ENCODE measurements at places on chromosomes 2 and 18.

DNA sequence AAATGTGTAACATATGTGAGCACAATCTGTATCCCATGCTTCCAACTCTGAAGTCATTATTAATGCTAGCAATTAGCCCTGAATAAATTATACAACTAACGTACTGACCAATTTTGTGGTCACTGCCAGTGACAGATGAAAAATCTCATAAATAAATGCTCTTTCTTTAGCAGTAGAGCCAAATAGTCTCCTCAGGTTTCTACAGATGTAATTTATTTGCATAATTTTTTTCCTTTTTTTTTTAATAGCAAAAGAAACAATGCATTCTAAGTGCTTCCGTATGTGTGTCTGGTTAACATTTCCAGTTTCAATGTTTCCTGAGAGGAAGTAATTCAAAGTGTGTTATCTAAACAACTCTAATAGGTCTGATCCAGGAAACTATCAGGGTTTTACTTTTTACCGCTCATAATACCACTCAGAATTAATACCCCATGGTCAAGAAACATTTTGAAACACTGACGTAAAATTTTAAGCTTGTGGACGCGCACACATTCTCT is 108.4 kb downstream of the MEP1B start:
- DNase-seq: no peak

- peak; percentile 7 for DNase-seq
These were observed 1.1 kb upstream of the MAT2A start for GRCh38 chr2:85537600-85538506.

- DNase-seq: peak; percentile 52
These were observed at the start of gene GPC1 for GRCh38 chr2:240435457-240435947. TSS of gene GPC1 (plus strand) at chr2:240435663. CDS start at chr2:240435919, 256 bp downstream.

- DNase-seq: no peak
These were observed 9.0 kb upstream of the TMEM214 start for GRCh38 chr2:27023740-27024139.

- no peak for DNase-seq
These were observed 67.8 kb downstream of the TTC32 start for GRCh38 chr2:19833978-19834377.

DNA sequence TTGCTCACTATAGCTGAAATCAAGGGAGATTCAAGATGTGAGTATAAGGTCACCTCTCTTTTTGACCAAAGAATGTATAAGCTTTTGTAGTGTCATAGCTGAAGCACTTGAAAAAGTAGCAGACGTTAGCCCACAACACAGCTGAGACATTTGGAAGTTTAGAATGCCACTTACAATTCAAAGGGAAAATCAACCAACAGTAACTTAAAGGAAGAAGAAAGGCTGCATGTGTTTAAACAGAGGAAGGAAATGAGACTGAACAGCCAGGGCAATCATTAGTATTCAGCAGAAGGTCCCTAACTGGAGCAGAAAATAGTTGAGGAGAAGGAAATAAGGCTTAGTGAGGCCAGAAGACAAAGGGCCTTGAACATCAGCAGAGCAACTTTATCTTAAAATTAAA is 23.5 kb upstream of the SCG2 start:
- no peak for DNase-seq

DNA sequence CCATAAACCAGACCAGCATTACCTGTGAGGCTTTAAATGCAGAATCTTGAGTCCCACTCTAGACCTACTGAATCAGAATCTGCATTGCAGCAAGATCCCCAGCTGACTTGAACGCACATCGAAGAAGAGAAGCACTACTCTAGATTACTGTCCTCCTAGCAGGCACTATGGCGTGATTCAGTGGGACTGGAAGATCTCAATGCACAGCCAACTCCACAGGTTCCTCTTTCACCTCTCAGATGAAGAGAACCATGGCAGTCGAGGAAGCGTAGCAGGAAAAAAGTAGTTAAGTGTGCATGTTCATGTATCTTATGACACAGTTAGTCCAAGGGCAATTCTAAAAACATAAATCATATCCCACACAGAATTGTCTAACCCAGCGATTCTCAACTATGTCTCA is 97.4 kb downstream of the STK39 start:
- no peak for DNase-seq

GRCh38 chr2:7427293-7428060 is 510.3 kb downstream of the RNF144A start:
- peak; percentile 4 for DNase-seq

DNA sequence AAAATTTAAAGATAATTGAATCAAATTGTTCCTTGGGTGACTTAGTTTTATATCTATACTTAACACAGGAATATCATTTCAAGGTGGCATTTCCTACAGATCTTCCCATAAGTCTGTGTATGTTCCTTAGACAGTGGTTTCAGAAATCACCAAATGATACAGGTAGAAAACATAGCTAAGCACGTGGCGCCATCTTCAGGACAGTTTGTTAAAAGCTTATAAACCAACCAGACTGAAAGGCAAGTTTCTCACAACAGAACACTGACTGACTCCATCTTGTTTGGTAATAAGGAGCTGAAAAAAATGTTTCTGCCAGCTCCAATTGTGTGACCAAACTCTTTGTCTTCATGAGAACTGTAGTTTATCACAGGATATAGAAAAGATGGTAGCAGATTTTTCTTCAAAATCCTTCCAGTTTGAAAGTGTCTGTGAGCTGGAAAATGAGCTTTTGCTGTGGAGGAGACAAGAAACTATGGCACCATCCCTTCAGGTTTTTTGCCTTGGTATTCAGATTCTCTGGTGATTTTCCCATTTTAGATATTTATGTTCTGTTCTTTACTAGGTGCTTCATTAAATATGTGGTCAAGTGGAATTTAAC is 34.8 kb upstream of the NEUROD1 start:
- peak; percentile 56 for DNase-seq

GRCh38 chr2:88247531-88247930 is 77.4 kb downstream of the THNSL2 start:
- DNase-seq: no peak

- no peak for DNase-seq
These were observed 66.9 kb upstream of the ZNG1B start for GRCh38 chr2:113370478-113371091.

DNA sequence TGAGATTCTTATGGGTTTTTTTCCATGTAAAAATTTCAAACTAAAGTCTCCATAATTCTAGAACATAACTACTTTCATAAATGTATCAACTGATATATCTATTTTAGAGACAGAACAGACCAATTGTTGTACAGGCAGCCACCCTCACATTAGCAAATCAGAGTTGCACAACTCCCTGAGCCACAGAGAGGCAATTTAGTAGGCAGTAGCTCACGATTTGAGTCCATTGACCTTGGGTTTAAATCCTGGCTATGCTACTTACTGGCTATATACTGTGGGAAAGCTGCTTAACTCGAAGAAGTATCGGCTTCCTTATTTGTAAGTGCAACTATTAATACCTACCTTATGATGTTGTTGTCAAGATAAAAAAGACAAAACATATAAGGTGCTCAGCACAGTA is 16.2 kb downstream of the MTIF2 start:
- DNase-seq: no peak

- DNase-seq: no peak
These were observed 25.7 kb upstream of the COX7A2L start for GRCh38 chr2:42386682-42387081.

DNA sequence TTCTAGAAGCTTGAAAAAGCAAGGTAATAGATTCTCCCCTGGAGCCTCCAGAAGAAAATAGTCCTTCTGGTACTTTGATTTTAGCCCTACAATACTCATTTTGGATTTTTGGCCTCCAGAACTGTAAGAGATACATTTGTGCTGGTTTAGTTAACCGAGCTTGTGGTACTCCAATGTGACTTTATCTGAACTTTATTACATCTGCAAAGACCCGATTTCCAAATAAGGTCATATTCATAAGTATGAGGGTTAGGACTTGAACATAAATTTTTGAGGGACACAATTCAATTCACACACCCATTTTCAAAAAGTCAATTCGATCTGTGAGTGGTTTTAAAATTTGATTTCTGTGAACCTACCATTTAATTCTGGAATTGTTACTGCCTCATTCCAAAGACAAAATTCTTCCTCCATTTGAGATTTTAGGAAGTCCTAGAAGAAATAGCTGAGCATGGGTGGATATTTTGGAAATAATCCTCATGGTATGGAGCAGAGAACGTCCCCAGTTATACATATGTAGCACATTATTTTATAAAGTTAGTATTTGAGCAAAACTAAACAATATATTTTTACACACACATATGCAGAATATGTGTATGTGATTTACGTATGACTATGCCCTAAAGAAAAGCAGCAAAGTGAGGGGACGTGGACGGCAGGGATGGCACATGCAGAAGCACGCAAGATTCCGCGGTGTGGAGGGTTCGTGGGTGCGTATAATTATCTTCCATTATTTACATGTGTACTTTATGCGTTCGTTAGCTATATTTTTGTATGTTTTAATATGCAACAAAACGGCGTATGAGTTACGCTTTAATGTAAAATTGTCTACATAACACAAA is 905 bp upstream of the NUP35 start:
- no peak for DNase-seq

DNA sequence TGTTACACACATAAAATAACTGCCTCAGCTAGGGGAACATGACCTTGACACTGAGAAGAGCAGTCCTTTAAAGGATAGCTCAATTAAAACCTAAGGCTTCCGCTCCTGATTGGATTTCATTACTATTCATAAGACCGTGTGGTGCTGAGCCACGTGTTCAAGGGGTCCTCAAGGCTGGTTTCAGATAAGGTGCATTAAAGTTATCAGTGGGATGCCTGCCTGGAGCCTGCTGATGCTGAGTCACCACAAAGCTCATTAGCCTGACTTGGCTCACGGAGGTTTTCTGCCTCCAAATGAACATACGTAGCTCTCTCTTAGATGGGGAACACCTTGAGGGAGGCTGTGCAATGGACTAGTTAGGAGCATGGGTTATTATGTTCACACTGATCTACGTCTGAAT is 518.9 kb downstream of the TDRD15 start:
- no peak for DNase-seq

GRCh38 chr2:33166287-33166881 is 219.6 kb downstream of the LTBP1 start:
- no peak for DNase-seq

DNA sequence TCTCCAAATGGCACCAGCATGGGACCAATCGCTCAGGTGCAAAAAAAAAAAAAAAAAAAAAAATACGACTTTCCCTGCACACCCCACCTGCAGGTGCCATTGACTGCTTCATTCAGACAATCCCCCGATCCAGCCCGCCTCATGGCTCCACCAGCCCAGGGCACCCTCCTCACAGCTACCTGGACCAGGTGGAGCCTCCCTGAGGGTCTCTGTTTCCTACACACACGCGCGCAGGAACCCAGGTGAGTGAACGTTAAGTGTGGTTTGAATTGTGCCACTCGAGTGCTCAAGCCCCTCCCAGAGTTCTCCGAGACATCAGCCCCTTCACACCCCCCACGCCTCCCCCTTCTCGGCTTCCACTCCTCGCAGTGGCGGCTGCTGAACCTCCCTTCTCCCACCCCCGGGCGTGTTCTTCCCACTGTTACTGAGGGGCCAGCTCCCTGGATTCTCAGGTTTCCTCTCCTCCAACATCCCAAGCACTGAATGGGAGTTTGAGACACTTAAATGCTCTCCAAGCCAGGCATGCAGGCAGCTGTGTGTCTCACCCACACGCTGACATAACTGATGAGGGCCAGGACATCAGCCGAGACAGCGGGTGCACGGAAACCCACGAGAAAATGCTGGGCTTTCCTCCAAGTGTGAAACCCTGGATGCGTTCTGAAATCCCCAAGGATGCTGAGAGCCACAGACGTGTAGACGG is 88.8 kb upstream of the SNTG2 start:
- no peak for DNase-seq

DNA sequence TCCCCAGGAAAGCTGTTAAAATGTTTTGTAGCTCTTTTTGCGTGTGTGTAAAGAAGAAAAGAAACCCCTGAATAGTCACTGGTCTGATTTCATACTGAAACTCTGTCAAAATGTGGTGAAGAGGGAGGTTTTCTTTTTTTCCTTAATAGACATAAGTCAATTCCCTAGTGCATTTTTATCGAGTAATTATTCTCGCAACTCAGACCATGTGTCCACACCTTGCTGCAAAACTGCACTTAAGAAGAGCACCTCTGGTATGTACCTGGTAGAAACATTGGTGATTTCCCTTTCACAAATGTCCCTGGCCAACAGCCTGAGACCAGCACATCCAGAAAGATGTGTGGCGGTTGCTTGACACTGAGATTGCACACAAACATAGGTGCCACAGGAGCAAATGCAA is 159.9 kb downstream of the ZNF521 start:
- DNase-seq: no peak

DNA sequence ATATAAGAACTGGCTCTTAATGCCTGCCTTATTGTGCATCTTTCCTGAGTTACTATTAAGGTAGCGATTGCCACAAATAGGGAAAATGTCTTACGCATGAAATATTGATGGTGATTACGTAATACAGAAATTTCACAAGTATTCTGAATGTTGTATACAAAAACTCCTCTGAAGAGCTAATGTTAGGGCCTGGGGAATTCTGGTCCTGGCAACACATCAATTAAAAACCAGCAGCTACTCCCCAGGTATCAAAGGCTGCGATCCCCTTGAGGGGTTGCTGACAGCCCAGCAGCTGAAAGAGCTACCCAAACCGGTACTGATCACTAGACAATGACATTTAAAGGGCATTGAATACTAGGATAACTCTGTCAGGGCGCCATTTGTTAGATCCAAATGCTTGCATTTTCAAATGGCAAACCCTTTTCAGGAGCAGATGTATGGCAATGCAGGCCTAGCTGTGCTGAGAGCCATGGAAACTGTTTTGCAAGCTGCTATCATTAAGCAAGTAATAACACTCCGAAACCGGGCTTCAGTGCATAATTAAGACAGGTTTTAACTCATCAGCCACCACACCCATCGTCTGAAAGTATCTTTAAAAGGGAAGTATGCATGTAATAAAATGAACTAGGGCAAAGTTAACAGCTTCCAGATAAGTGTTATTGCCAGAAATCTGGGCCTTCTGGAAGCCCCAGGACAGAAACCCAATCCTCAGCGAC is 78.4 kb downstream of the CLHC1 start:
- no peak for DNase-seq

DNA sequence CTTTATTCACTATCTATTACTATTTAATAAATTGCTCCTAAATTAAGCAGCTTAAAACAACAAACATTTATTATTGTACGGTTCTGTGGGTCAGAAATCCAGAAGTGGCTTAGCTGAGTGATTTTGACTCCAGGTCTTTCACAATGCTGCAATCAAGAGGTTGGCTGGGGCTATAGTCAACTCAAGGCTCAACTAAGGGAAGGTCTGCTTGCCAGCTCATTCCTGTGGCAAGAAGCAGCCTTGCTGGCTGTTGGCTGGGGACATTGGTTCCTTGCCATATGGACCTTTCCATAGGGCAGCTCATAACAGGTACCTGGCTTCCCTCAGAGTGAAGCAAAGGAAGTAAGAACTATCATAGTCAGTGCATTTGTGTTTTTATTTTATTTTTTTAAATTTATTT is 5.0 kb upstream of the MRPL19 start:
- DNase-seq: no peak

GRCh38 chr2:131146231-131146630 is 41.1 kb downstream of the PLEKHB2 start:
- DNase-seq: no peak

- DNase-seq: no peak
These were observed 112.5 kb downstream of the LPIN1 start for GRCh38 chr2:11858883-11859282.

GRCh38 chr2:158815658-158816057 is 20.5 kb downstream of the DAPL1 start:
- no peak for DNase-seq

- no peak for DNase-seq
These were observed 163.1 kb downstream of the TXNL1 start for GRCh38 chr18:56475250-56475649.
